ENCODE measurements at places on chromosomes 16 and 17. TPM values are rescaled to one million over a fixed set of nuclear protein-coding genes. Genes with fewer than 3 reads are reported as not detected.

DNA sequence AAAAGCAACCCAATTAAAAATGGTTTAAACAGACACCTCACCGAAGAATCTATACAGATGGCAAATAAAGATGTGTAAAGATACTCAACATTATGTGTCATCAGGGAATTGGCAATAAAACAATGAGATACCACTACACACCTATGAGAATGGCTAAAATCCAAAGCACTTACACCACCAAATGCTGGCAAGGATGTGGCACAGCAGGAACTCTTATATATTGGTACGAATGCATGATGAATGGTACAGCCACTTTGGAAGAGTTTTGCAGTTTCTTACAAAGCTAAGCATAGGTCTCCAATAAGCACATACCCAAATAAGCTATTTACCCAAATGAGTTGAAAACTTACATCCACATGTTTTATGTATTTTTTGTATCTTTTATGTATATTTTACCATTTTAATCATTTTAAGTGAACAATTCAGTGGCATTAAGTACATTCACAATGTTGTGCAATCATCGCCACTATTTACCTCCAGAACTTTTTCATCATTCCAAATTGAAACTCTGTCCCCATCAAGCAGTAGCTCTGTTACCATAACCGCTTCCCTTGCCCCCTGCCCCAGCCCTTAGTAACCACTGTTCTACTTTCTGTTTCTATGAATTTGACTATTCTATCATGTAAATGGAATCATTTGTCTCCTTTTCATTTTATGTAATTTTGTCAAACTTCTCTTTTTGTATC lies 6.7 kb upstream of the ALDH3A2 start:
- no peak for DNase-seq

GRCh38 chr17:66448026-66448639 lies 145.7 kb downstream of the PRKCA start:
- DNase-seq, result no peak

GRCh38 chr16:81623365-81624102 lies 155.6 kb upstream of the PLCG2 start:
- no peak for DNase-seq

DNA sequence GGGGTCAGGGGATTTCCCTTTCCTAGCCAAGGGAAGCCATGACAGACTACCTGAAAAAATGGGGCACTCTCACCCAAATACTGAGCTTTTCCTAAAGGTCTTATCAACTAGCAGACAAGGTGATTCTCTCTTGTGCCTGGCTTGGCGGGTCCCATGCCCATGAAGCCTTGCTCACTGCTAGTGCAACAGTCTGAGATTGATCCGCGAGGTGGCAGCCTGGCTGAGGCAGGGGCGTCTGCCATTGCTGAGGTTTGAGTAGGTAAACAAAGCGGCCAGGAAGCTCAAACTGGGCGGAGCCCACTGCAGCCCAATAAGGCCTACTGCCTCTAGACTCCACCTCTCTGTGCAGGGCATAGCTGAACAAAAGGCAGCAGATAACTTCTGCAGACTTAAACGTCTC lies 152.6 kb upstream of the PMFBP1 start:
- DNase-seq, result no peak

- DNase-seq, result no peak
These were observed 133.5 kb downstream of the RGS9 start for GRCh38 chr17:65270499-65271253.

DNA sequence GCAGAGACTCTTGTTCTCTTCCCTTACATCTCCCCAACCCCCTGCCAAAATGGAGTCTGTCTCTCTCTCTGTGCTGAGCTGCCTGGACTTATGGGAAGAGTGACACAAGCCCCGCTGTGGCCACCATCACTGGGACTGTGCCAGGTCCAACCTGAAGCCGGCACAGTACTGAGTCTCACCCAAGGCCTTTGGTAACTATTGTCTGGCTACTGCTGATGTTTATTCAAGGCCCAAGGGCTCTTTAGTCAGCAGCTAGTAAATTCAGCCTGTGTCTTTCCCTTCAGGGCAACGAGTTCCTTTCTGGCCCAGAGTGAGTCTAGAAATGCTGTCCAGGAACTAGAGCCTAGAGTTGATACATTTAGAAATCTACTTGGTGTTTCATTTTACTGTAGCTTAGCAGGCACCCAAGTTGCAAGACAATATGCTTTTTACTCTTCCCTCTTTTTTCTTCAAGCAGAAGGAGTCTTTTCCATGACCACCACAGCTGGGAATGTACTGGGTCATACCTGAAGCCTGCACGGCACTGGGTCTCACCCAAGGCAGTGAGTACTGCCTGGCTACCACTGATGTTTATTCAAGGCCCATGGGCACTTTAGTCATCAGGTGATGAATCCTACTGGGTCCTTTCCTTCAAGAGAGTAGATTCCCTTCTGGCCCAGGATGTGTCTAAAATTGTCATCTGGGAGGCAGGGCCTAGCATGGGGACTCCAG lies 17.7 kb downstream of the EFCAB5 start:
- no peak for DNase-seq

GRCh38 chr17:29642171-29642611 lies 19.5 kb upstream of the CORO6 start:
- DNase-seq, result no peak

DNA sequence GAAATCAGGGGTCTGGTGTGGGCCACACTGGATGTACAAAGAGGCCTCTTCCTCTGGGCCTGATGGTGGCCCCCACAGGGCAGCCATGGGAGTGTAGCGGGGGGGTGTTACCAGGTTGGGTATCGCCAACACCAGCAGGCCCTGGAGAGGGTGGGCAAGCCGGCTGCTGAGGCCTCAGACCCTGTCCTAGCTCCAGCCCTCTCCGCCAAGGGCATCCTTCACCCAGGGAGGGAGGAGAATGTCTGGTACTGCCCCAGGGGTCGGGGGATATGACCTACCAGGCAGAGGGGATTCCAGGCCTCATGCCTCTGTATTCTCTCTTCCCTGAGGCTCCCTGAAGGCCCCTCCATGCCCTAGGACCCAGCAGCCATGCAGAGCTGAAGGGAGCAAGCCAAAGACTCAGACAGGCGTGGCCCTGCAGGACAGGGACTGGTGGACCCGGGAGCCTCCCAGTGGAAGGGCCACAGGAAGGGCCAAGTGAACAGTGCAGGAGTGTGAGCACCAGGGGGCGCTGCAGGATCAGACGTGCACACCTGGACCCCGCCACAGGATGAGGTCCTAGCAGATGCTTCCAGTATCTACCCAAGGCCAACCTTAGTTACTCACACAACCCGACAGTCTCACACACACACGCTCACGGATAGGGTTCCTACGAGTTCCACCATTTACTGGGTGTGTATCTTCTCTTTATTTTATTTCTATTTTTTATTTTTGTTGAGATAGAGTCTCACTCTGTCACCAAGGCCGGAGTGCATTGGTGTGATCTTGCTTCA lies 10.9 kb upstream of the CES4A start:
- DNase-seq, result peak; percentile 88

- DNase-seq, result no peak
These were observed 56.4 kb upstream of the RBFOX3 start for GRCh38 chr17:79667121-79667715.

- no peak for DNase-seq
These were observed 4.0 kb downstream of the MAP2K6 start for GRCh38 chr17:69418535-69418934.

GRCh38 chr17:57338257-57338914 lies 82.1 kb downstream of the MSI2 start:
- DNase-seq, result no peak

GRCh38 chr16:30085247-30085646 lies 6.5 kb downstream of the TBX6 start:
- DNase-seq, result no peak

The NCOR1 gene
- total RNA-seq, result 74.9 TPM

The ZPBP2 gene
- total RNA-seq, result not detected

The ABCC12 gene
- total RNA-seq, result not detected

The TMC8 gene
- total RNA-seq, result 3.7 TPM

The ALDH3A1 gene
- not detected for total RNA-seq

The TBC1D3I gene
- not detected for total RNA-seq

The BAIAP3 gene
- 1.7 TPM for total RNA-seq

The RPRML gene
- total RNA-seq, result not detected

The TBC1D3E gene
- not detected for total RNA-seq

The TP53TG3 gene
- total RNA-seq, result not detected

The CDK10 gene
- total RNA-seq, result 31.4 TPM

The KRT12 gene
- not detected for total RNA-seq
